ENCODE measurements at places on chromosomes 12 and 14.

- no peak for DNase-seq
These were observed 198.6 kb upstream of the DIO3 start for GRCh38 chr14:101362529-101363260.

- peak; percentile 92 for DNase-seq
These were observed 17.1 kb downstream of the FOS start for GRCh38 chr14:75295491-75296345.

GRCh38 chr12:98504368-98504617, 11.1 kb upstream of the TMPO start:
- no peak for DNase-seq

GRCh38 chr12:130674676-130675075, 41.4 kb downstream of the RIMBP2 start:
- no peak for DNase-seq

DNA sequence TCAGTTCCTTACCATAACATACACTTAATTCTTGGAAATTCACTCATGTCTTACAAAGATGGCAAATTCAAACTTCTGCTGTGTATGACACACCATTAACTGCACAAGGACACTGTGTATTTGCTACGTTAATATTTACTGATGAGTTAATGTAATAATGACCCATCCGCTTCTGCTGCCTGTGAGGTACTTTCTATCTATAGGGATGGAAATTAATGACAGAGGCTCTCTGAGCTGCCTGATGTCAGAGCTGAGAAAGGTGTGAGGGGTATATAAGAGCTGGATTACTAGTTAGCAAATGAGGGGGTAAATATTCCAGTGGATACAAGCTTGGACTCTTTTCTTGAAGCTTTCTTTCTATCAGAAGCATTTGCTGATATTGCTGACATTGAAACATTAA, at the start of gene IAPP:
Gene IAPP, plus strand, starts transcription at position 301 of the 400 bp plus-strand sequence. CDS start 450 bp downstream, outside the sequence.
- DNase-seq = no peak

DNA sequence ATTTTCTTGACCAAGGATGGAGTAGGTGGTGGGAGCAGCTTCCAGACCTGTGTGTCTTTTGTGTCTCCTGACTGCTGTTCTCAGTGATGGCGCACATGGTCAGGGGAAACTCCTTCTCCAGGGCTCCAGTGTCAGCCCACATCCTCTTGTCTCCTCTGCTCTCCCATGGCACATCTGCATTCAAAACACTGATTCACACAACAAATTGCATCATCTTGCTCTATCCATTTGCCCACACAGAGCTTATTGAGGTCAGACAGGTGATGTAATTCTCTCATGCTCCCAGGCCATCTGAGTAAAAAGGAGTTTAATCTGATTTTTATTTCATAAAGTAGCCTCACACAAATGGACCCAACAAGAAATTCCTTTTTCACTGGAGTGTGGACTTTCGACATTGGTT, 21.8 kb upstream of the TMEM132C start:
- no peak for DNase-seq

DNA sequence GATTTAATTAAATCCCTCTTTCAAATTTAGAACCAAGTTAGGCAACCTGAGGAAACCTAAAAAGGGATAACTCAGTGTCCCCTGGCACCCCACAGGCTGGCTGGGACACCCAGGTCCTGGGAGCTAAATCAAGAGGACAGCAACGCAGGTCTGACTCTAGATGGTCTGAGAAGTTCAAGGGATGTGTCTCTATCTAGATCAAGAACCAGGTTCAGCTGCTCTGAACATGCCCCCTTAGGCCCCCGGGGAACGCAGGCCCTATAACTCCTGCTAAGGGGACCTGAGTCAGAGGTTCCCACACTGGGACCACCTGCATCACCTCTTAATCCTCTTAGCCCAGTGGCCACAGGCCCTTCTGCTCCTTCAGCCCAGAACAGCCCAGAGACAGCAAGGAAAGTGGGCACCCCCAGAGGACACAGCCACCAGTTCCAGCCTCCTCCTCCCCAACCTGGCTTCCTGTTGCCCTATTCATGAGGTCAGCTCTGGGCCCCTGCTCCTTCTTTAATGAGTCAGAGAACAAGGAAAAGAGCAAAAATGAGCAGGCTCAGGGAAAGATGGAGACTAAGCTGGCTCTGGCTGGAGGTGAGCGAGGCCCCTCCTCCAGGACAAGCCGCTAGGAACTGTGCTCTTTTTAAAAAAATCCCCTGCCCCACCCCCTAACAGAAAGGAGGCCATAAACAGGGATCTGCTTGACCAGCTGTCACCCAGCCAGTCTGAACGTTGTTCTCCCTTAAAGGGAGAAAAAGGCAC, 10.8 kb downstream of the PITPNM2 start:
- DNase-seq = no peak

GRCh38 chr14:77183896-77184295, 2.3 kb downstream of the TMEM63C start:
- no peak for DNase-seq

DNA sequence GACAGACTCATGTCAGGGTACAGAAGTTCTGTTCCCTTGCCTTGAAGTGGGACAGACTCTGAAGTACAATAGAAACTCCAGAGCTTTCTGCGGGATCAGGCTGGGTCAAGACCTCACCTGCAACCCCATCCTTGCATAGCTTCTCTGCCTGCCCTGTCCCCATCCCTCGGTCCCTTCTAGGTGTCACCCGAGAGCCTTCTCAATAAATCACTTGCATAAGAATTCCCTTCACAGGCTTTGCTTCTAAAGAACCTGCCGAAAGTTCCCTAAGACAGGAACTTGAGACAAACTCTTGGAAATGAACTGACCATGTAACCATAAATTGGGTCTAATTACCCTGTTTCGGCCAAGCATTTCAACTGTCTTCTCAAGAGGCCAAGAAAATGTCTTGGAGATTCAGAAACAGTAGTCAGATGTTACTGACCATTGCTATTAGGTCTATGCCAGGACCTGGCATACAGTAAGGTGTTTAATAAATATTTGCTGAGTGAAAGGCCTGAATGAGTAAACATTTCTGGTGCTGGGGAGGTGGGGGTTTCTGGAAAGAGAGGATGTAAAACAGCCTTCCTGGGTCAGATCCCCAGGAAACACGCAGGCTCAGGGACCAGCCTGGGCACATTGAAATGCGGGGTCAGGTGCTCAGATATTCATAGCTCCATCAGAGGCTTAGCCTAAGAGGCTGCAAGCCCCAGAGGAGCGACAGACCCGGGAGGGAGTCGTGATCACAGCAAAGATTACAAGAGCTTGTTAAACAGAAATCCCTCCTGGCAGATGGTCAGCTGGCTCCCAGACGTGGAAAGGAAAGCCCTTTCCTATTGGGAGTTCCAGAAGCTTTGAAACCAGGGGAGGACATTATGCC, 226.2 kb upstream of the LHX5 start:
- no peak for DNase-seq

DNA sequence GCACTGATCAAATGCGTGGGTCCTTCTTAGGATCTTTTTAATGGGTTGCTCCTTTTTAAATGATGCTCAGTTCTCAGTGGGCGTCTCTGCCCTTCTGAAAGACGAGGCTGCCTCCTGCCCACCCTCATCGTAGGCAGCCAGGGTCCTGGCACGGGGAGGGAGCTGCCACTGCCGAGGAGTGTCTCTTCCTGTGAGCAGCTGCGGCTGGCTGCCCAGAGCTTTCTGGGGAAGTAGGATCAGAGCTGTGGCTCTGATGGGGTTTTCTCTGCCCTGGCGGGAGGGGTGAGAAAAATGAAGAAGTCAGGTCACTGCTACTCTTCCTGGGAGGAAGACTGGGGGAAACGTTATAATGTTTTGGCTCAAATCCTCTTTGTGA, 31.1 kb upstream of the BEGAIN start:
- DNase-seq = peak; percentile 88

DNA sequence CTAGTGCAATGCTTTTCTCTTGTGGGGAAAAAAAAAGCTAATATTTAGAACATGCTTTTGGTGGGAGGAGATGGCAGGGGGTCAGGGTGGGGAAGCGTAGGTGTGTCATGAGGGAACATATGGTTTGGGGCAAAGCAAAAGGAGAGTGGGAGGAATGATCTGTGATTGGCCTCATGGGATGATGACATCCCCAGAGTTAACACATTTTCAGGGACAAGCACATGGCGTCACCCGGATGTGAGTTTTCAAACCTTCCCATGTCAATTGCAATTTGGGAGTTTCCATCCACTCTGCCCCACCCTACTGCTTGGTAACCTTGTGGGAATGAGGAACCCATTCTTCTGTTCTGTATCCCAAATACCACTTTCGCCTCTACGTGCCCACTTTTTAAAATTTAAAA, 164.2 kb downstream of the SSPN start:
- DNase-seq = no peak

GRCh38 chr12:96237465-96238077, 43.4 kb downstream of the ELK3 start:
- peak; percentile 88 for DNase-seq

DNA sequence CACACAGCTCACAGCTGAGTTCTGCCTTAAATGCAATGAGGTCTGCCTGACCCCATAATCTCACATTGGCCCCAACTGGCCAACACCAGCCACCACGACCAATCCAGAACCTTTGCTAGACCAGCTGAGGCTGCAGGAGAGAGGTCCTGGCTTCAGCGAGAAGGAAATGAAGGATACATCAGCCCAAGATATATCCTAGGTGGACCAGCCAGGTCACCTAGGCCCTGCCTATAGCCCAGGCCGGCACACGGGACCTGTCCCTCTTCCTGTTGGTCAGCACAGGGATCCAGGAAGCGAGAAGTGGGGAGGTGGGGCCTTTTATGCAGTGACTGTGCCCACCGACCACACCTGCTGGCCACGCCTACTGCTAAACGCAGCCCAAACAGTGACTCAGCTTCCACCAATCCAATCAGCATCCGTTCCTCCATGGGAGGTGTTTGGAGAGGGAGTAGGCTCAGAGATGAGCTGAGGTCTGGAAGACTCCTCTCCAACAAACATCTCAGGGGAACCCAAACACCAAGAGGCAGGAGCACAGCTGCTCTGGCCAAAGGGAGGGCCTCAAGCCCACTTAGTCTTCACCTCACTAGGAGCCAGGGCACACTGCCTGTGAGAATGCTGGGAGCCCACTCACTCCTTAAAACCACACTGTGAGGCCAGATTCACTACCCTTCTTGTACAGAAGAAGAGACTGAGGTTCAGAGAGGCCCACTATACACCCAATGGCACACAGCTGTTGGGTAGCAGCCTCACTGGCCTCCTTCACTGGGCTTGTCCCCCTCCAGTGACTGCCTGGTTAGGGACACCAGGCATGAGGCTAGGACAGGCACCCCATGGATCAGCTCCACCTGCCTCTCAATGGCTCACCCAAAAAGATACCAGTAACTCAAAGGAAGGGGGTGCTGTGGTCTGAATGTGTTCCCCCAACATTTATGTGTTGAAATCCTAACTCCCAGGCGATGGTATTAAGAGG, 51.3 kb upstream of the PPP2R5C start:
- DNase-seq = no peak

DNA sequence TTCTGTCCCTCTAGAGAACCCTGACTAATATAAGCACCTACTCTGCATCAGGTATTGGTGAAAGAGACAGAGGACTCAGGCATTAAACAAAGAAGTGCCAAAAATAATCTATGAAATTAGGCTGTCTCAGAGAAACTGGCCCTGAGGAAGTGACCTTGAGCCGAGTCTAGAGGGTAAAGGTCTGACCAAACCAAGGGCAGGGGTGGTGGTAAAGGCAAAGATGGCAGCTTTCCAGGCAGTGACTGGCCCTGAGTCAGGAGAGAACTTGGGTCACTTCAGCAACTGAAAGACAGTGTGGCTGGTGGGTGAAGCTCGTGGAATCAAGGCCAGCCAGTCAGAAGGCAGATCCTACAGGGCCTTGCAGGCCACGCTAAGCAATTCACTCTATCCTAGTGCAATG, 30.6 kb downstream of the CDKL1 start:
- no peak for DNase-seq

DNA sequence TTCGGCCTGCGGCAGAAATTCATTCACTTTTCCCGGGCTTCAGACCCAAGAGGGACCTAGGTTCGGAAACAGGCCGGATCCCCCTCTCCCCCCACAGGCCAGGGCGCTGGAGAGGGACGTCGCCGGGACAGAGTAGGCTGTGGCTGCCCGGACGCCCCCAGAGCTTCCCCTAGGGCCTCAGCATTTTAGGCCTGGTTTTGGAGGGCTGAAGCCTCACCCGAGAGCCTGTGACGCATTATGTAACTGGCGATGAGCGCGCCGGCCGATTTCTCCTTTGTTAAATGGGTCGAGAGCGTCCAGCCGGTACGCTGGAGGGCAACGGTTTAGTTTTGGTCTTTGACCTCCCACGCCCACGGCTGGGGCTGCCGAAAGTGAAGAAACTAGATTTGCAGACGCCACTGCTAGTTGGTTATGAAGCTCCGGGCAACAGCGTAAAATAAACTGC, 657 bp downstream of the PEBP1 start:
- peak; percentile 21 for DNase-seq

- no peak for DNase-seq
These were observed 644.9 kb upstream of the FLRT2 start for GRCh38 chr14:84885061-84885460.

DNA sequence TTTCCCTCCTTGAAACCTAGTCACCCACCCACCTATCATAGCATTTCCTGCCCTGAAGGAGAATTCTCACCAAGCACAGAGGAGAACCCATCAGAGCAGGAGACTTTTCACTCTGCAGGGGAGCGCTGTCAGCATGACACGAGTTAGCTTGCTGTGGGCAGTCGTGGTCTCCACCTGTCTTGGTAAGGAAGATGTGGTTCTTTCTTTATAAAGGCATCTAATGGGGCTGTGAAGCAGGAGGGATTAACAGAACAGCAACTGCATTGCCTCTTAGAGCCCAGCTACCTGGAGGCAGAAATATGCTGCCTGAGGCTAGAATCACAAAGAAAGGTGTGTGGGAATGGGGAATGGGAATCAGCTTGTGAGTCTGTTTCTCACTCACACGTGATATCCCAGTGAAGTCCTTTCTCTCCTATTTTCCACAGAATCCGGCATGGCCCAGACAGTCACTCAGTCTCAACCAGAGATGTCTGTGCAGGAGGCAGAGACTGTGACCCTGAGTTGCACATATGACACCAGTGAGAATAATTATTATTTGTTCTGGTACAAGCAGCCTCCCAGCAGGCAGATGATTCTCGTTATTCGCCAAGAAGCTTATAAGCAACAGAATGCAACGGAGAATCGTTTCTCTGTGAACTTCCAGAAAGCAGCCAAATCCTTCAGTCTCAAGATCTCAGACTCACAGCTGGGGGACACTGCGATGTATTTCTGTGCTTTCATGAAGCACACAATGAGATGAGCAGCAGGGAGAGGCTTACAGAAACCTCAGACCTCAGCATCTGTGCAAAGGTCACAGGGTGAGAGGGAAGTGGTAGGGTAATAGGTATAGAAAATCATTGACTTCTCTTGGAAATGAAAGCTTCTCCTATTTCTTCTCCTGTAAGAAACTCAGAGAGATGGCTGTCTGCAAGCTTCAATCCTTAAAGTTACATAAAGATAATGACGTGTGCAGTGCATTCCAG, 316.9 kb downstream of the DAD1 start:
- DNase-seq = no peak

DNA sequence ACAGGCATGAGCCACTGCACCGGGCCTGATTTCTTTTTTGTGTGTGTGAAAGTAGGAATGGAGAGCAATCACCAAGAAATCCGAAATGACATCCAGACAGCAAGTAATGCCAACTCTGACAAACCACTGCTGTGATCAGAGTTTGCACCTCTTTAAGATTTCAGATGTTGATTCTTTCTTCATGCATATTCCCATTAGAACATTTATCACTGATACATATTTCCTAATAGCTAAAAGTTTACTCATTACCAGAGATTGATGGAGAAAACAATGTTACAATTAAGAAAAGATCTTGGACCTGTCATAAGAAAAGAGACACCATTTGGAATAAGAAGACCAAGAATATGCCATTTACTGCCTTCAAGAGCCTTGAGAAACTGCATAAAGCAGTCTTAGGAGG, 217.0 kb upstream of the MGAT4C start:
- no peak for DNase-seq

All from MV-4-11 (cell line).